Osteoblast (primary cell): ENCODE measurements at places on chromosomes 3 and 15. TPM values are rescaled to one million over a fixed set of nuclear protein-coding genes. Genes with fewer than 3 reads are reported as not detected.

DNA sequence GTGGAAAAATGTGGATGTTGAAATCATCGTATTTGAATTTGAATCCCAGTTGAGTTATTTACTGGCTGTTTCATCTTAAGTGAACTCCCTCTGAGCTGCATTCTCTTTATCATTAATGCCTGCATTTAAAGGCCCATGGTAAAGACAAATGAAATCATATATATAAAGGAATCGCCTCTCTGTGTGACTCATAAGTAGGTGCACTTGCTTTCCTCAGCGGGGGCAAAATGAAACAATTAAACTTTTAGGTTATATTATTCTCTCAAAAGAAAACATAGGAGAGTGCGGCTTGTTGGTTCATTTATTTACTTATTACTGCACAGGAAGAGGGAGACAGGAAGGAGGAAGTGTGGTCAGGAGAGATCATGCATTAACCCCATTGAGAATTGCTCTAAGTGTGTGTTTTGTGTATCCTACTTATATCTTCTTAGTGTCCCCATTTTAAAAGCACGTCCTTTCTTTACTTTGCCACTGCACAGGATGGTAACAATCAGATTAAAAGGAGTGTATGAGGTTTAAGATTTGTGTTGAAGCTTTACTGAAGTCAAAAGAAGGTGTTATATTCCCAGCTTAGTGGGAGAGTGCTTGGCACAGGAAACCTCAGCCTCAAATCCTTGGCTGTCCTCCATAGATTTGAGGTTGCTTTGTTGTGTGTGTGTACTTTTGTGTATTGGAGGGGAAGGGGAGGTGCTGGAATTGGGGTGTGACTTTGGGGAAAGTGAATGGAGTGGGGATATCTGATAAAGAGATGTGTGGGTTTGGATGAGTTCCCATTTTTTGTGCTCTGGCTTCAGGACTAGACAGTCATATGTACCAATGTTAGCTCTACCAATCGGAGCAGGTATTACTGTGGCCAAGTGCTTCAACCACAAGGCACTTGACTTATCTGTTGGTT, 595.8 kb upstream of the NR2F2 start:
- H3K27me3 ChIP-seq = no peaks in the 10 kb centered on the region
- no peaks in the 10 kb centered on the region for H3K36me3 ChIP-seq
- DNase-seq = no peak
- H3K27ac ChIP-seq = no peak overlapping the region
- no peak overlapping the region for H3K4me3 ChIP-seq

DNA sequence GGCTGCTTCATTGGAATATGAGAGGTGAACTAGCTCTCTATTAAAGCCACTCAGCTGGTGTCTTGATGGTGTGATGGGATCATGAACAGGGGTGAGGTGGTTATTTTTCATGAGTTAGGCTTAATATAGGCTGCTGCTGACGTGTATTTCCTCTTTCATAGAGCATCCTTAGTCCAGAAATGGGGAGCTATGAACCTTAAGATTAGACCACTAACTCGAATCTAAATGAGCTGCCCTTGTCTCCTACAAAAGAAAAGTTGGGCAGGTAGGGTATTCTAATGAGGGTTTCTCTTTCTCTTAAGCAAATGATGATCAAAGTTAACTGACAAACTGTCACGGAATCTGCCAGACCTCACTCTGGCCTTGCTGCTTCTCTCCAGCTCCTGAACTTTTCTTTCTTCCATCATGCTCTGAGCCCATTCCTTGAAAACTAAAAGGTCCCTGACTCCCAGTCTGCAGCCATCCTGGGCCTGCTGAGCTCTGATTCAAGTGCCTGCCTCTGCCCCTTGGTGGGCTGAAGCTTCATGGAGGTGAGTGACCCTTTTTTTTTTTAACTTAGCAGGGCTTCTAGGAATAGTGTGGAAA, at the start of gene TRIM69:
TSS of gene TRIM69 (plus strand) at position 348 of the 585 bp plus-strand sequence. CDS start at position 525, 177 bp downstream.
- peak within 1 kb of the TSS; percentile 27 for H3K27ac ChIP-seq
- peak within 1 kb of the TSS; percentile 15 for H3K4me3 ChIP-seq
- H3K36me3 ChIP-seq = peaks cover 5% of the 10 kb centered on the region
- peaks cover 17% of the 10 kb centered on the region for H3K4me1 ChIP-seq

DNA sequence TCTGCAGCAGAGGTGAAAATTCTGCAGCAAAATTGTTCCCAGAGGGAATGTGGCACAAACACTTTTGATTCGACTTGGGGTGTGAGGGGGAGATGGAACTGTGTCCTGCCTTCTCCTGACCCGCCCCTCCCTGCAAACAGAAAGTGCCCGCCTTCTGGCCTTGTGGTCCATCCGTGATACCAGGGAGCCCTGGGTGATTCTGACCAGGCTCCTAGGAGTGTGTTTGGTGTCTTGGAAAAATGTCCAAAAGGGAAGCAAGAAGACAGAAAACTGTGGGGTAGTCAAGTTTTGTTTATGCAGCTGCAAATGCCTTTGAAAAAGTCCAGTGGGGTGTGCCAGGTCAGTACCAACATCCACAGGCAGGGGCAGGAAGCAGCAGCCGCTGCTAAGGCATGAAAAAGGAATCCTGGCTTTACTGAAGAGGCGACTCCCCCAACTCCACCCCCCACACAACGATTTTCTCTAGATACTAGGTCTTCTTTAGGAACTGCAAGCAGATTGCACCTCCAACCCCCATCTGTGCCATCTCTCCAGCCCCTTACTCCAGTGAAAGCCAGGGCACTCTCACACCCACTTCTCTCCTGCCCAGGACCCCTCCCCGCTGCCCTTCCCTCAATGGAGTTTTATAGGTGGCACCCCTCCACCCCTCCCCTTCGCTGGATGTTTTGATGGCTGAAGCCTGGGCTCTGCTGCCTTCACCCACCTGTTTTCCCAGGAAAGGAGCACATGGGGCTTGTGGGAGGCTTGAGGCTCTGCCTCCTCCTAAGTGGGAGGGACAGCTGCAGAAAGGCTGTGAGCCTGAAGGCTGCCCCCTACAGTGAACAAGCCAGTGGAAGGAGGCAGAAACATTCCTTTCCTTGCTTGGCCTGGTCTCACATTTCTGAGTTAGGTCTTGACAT, 82.4 kb upstream of the HERC1 start:
- H3K4me3 ChIP-seq = no peak overlapping the region
- H3K27ac ChIP-seq = no peak overlapping the region
- peaks cover 8% of the 10 kb centered on the region for H3K4me1 ChIP-seq
- DNase-seq = peak; percentile 86
- no peaks in the 10 kb centered on the region for H3K27me3 ChIP-seq

PRSS50 gene
- not detected in 2 replicates for total RNA-seq

GRCh38 chr3:128080323-128081080, 28.3 kb downstream of the SEC61A1 start:
- no peaks in the 10 kb centered on the region for H3K27me3 ChIP-seq
- H3K27ac ChIP-seq = peak overlapping the region; percentile 66
- peak; percentile 93 for DNase-seq
- peaks cover 28% of the 10 kb centered on the region for H3K4me1 ChIP-seq
- no peak overlapping the region for H3K4me3 ChIP-seq
- peaks cover 22% of the 10 kb centered on the region for H3K36me3 ChIP-seq

DNA sequence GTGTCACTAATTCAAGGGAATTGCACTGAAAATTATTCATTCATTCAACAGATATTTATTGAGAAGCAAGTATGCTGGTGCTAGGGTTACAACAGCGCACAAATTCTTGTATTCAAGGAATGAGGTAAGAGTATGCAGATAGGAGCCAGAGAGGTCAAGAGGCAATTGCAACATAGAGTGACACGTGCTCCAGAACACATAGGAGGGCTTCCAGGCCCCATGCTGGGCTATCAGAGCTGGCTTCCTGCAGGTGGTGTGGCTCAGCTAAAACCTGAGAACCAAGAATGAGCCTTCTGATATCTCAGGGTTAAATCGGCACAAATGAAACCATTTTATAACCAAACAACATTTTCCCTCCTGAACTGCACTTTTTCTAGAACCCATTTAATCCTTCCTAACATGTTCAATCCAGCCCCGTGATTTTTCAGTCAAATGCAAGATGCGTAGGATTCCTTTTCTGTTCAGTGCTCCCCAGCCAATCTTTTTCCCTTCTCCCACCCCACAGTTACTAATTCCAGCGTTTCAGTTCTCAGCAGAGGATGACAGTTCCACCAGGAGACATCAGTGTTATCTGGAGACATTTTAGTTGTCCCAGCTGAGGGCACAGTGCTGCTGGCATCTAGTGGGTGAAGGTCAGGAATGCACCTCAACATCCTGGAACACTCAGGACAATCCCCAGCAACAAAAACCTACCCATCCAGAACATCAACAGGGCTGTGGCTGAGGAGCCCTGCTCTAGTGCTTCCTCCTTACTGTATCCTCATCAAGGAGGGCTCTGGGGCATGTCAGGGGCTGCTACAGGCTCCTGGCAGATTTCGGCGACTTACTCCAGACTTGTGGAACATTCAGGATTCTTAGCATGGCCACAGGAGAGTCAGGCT, 13.1 kb downstream of the CCR5AS start:
- peaks cover 10% of the 10 kb centered on the region for H3K4me1 ChIP-seq
- no peak overlapping the region for H3K4me3 ChIP-seq
- DNase-seq = no peak
- H3K27ac ChIP-seq = no peak overlapping the region
- peaks cover 8% of the 10 kb centered on the region for H3K27me3 ChIP-seq

DNA sequence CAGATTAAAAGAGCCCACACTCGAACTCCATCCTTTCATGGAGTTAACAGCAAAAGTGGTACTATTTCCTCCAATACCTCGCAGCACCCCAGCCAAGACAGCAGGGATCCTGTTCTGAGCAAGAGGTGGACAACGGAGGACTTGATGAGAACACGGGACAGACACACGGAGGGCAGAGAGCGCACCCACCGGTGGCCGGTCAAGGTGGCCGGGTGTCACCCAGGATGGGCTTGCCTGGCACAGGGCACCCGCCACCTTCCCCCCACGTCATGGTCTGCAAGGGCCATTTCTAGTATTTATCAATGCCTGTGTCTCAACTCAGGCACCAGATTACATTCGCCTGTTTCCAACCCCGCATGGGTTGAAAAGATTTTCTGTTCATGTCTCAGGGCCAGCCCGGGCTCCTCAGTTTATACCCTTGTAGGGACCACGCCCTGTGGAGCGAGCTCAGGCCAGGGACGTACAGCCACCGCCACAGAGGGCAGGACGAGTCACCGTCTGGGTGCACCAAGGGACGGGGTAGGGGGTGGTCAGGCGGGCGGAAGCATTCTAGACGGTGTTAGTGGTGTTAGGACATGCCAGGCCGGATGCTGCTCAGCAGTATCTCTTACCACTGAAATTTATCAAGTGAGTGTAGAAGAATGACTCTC, 64.2 kb downstream of the CYFIP1 start:
- H3K4me3 ChIP-seq = no peak overlapping the region
- no peaks in the 10 kb centered on the region for H3K27me3 ChIP-seq
- DNase-seq = peak; percentile 41
- no peaks in the 10 kb centered on the region for H3K4me1 ChIP-seq
- H3K27ac ChIP-seq = no peak overlapping the region
- peaks cover 53% of the 10 kb centered on the region for H3K36me3 ChIP-seq

GRCh38 chr3:132254076-132254755, 63.0 kb upstream of the ACP3 start:
- H3K36me3 ChIP-seq = no peaks in the 10 kb centered on the region
- H3K27me3 ChIP-seq = peaks cover 7% of the 10 kb centered on the region

GRCh38 chr3:112010636-112011035, 11.9 kb downstream of the TAGLN3 start:
- H3K4me3 ChIP-seq = no peak overlapping the region
- H3K27ac ChIP-seq = no peak overlapping the region
- H3K4me1 ChIP-seq = peaks cover 23% of the 10 kb centered on the region
- no peak for DNase-seq

- no peak overlapping the region for H3K4me3 ChIP-seq
- H3K27ac ChIP-seq = no peak overlapping the region
- H3K27me3 ChIP-seq = no peaks in the 10 kb centered on the region
- DNase-seq = no peak
Observed at GRCh38 chr15:63969652-63970421, 76.4 kb downstream of the DAPK2 start.

DNA sequence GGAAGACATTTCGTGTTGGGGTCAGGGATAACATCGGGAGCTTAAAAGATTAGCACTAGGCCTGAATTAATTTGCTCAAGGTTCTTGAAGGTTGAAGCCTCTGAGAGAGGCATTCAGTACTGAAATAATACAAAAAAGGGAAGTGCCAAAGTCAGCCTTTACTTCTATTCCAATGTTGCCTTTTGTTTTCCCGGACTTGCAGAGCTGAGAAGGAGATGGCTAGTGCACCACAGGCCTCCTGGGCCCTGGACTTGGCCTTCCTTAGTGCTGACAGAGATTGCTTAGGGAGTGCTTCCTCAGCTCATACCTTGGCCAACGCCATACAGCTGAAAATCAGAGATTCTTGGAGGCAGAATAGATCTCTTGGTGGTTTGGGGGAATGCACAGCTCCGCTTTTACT, 333.6 kb upstream of the TBL1XR1 start:
- no peak for DNase-seq
- H3K4me3 ChIP-seq = no peak overlapping the region
- no peaks in the 10 kb centered on the region for H3K27me3 ChIP-seq
- H3K27ac ChIP-seq = no peak overlapping the region
- H3K4me1 ChIP-seq = peaks cover 28% of the 10 kb centered on the region

GRCh38 chr15:90407871-90408317, 19.9 kb downstream of the IQGAP1 start:
- peaks cover 46% of the 10 kb centered on the region for H3K4me1 ChIP-seq
- H3K27ac ChIP-seq = peak overlapping the region; percentile 73
- no peaks in the 10 kb centered on the region for H3K36me3 ChIP-seq

- H3K4me1 ChIP-seq = no peaks in the 10 kb centered on the region
- H3K27me3 ChIP-seq = peaks cover 44% of the 10 kb centered on the region
- H3K27ac ChIP-seq = no peak overlapping the region
- H3K36me3 ChIP-seq = no peaks in the 10 kb centered on the region
Observed at GRCh38 chr3:32832193-32832592, 14.4 kb downstream of the TRIM71 start.

- H3K4me1 ChIP-seq = no peaks in the 10 kb centered on the region
- H3K4me3 ChIP-seq = no peak overlapping the region
- DNase-seq = no peak
- no peaks in the 10 kb centered on the region for H3K27me3 ChIP-seq
Observed at GRCh38 chr3:5731100-5731499, 543.6 kb downstream of the EDEM1 start.

- no peak for DNase-seq
- H3K4me3 ChIP-seq = no peak overlapping the region
- no peaks in the 10 kb centered on the region for H3K36me3 ChIP-seq
- no peaks in the 10 kb centered on the region for H3K27me3 ChIP-seq
Observed at GRCh38 chr3:68007621-68008226, 353.3 kb upstream of the SUCLG2 start.
